ENCODE measurements at places on chromosomes 3 and 15. TPM values are rescaled to one million over a fixed set of nuclear protein-coding genes. Genes with fewer than 3 reads are reported as not detected.

PLS1 gene
- total RNA-seq, result 1.2 TPM

SOX14 gene
- total RNA-seq, result not detected

LAMB2 gene
- total RNA-seq, result 824 TPM

GABRR3 gene
- total RNA-seq, result not detected

CLRN1 gene
- not detected for total RNA-seq

PRR20G gene
- not detected for total RNA-seq

Measured in right cardiac atrium (tissue), 5 donors.